ENCODE measurements at places on chromosomes 4 and X.
A peak's percentile ranks its signal among the peaks of the same experiment; 100 is the strongest.

- no peak for DNase-seq
Measured at GRCh38 chr4:7806338-7807090, 133.1 kb downstream of the AFAP1 start.

DNA sequence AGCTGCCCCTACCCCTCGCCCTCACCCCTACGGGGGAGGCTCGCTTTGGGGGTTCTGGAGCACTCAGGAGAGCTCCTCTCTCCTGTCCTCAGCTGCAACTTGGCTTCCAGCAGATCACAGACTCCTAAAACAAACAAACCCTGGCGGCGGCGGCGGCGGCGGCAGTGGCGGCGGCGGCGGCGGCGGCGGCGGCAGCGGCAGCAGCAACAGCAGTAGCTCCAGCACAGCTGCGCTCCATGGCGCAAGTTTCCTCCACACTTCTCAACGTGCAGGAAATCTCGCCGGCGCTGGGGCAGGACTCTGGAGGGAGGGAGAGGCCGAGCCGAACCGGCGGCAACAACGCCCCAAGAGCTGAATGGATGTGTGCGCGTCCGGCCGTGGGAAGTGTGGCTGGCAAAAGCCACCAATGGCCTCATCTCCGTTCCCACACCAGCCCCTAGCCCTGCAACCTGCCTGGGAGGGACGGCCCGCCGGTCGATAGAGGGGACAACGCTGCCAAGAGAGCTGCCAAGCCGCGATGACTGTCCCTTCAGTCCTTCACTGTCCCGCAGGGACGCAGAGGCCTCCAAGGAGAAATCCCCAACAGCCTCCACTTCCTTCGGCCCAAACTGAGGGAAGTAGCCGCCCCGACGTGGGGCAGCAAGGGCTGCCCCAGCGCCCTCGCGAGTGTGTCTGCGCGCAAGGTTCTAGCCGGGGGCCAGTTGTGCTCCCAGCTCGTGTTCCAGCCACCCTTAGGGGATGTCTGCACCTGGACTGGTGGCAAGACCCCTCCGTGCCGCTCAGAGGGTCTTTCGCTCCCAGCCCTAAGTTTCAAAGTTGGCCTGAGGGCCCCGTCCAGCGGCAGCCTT lies 775 bp downstream of the SHROOM4 start:
- DNase-seq, result peak; percentile 3

DNA sequence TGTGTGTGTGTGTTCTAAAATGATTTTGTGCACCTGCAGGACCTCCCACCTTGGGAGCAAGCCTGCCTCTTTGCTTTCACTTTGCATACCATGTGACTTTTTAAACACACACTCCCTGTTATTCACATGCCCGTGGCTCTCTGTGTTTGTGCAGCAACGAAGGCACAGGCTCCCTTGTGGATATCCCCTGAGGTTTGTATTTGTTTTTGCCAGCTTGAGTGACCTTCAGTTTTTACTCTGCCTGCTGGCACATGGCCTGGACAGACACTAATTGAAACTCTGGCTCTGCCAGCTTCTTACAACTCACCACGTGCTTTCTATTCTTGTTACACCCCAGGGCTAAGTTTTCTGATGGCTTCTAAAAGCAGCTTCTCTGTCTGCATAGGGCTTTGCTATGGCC lies 885.8 kb downstream of the SH3BGRL start:
- DNase-seq, result no peak

DNA sequence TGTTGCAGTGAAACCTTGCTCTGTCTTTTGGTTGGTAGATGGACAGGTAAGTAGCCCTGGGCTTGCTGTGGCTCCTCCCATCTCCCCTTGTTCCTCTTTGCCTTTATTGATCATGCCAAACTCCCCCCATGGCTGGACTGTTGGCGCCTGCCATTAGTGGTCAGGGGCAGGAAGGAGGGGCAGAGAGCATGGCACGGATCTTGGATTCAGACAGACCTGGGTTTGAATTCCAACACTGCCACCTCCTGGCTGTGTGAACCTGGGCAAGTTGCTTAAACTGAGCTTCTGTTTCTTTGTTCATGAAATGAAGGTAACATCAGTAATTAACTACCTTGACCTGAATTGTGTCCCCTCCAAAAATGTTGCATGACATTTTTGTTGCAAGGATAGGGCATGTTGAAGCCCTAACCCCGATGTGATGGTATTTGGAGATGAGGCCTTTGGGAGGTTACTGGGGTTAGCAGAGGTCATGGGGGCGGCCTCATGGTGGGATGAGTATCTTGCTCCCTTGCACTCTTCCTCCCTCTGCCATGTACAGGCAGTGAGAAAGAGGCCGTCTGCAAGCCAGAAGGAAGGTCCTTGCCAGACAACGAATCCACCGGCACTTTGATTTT lies 6.0 kb downstream of the SLC2A9 start:
- DNase-seq, result no peak

- no peak for DNase-seq
Measured at GRCh38 chr4:105990933-105991332, 95.7 kb downstream of the NPNT start.

GRCh38 chrX:67673741-67674274 lies 130.0 kb downstream of the AR start:
- no peak for DNase-seq

GRCh38 chr4:37434469-37434868 lies 189.9 kb downstream of the NWD2 start:
- no peak for DNase-seq

DNA sequence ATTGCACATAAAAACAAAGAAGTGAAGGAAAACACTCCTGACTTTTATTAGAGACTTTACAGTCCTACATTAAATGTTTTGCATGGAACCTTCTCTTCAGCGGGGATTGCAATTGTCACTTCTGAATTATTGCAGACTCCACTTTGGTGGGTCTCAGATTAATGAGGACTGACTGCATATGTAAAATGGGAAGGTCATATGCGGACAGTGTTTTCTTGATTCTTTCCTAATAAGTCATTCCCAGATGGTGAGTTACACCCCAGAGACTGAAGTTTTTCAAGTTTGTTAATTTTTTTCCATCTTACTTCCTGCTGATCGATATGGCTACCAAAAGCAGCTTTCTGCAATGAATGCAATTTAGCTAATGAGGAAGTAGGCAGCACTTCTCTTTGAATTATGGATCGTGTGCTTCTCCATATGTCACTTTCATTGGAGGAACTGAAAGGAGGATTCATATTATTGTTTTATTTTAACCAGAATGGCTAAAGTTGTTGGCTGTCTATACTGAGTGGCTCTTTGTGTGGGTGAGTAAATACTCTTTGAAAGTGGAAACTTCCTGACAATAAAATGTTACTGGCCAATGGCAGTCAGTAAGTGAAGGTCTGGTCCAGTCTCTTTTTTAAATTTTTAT lies 119.3 kb upstream of the CLNK start:
- DNase-seq, result no peak

DNA sequence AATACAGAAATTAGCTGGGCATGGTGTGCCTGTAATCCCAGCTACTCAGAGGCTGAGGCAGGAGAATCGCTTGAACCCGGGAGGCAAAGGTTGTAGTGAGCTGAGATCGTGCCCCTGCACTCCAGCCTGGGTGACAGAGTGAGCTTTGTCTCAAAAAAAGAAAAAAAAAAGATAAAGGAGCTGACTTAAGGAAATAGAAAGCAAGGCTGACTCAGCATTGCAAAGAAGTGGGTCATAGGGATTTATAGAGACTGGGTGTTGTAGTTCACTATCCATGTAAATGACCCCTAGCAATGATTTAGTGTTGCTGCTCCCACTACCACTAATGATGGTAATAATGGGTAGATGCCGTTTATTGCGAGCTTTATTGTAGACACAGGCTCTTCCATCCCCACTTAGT lies 47.6 kb downstream of the ADD1 start:
- DNase-seq, result no peak
